GM10248 (cell line): ENCODE measurements at places on chromosomes 13 and 19.

DNA sequence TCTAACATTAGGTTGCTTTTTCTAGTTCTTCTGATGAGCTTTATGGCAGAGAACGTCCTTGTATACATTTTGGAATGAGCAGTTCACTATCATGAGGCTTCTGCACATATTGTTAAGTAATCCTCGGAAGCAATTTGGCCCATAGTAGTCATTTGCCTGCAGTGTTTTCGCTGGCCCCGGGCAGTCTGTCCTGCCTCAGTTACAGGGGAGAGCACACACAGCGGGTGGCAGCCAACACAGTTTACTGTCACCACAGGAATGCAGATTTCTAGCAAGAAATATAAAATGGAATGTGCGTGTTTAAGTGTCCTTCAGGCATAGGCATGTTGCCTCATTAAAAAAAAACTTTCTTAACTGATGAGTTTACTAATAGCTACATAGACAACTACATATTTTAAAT lies 71.5 kb upstream of the GJB6 start:
- DNase-seq, result no peak

DNA sequence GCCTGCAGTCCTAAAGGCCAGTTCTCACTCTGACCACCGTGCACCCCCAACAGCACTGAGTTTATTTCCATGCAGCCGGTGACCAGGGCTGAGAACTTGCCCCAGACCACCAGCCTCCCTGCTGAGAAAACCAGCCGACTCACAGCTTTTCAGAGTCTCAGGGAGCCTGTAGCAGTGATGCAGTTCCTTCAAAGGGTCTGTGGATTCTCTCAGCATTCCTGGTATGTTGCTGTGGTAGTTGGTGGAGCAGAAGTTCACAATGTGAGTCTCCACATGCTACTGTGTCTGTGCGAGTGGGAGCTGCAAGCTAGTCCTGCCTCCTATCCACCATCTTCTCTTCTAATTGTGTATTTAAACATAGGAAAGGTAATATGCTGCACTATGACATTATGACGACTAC lies 254.9 kb upstream of the KLF12 start:
- DNase-seq, result no peak

GRCh38 chr19:51460164-51460992 lies 2.1 kb upstream of the SIGLEC8 start:
- DNase-seq, result no peak

DNA sequence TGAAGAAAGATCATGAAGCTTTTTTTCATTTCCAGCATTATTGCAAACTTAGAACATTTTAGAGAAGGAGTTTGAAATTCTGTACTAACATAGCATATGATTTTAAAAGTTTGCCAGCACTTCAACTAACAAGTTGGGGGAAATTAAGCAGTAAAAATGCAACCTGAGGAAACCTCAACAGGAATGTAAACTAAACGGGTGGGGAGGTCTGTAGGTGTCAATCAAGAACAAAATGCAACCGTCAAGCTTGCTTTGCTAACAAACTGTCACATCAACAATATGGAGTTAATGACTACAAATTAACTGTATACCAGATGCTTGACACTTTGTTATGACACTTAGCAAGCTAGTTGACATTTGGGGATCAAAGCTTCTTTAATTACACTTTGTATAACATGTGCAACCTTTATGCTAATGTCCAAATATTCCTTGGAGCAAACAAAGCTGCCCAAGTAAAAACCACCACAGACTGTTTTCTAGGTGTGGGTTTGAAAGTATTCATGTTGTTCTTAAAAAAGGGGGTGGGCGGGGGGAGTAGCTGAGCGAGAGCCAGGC lies 52.1 kb downstream of the DACH1 start:
- no peak for DNase-seq

- peak; percentile 55 for DNase-seq
These were observed 500 bp downstream of the ZFP30 start for GRCh38 chr19:37654629-37655300.

GRCh38 chr13:46831588-46832194 lies 34.7 kb upstream of the ESD start:
- peak; percentile 17 for DNase-seq

DNA sequence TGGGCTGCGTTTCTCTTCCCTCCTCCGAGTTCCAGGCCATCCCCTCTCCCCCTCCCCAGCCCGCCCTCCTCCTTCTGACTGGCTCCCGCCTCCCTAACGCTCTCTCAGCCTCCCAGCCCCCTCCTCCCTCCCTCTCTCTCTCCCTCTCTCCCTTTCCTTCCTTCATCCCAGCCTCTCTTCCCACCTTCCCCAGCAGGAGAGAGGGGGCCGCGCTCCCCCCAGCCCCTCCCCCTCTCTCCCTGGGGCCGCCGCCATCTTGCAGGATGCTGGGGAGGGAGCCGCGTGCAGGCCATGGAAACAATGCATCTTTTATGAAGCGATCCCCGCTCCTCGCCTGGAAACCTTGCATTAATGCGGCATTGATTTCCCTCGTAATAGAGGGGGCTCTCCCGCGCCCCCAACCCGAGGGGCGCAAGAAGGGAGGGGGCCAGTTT lies 42.6 kb upstream of the ADGRL1 start:
- DNase-seq, result peak; percentile 45

DNA sequence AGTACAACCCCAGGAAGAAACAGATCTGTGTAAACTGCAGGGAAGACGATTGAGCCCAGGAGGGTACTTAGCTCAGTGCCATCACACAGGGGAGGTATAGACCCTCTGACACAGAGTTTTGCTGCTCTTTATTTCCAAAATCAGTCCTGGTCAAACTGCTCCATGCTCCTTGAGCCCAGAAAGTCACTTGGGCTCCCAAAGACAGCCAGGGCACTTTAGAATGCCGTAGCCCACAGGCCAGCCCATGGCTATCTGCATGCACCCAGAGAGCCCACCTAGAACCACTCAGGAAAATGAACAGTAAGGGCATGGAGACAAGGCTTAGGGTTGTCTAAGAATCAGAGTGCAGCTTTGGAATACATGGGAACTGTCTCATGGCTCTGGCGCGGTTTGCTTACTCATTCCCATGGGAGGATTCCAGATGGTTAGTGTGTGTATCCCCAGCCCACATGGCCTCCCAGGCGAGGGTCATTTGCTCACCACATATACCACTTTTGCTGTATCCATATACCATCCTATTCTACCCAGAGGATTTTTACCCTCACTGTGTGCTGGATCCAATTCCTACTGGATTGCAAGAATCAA lies 14.7 kb upstream of the PDCD5 start:
- DNase-seq, result no peak

DNA sequence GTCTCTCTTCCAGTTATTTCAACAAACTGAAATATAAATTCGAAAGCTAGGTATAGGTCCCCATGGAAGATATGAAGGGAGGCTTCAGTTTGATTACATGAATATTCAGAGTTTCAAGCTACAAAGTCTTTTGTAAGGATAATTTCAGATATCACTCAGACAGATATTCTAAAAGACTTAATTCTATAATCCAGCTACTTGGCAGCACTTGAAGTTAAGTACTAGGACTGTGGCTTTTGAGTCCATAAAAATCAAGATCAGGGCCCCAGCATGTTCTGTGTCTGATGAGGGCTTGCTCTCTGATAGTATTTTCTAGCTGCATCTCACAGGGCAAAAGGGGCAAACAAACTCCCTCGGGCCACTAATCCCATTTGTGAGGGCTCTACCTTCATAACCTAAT lies 160.6 kb upstream of the IRS2 start:
- no peak for DNase-seq

- DNase-seq, result no peak
These were observed 22.9 kb upstream of the ZFP82 start for GRCh38 chr19:36441339-36441738.

DNA sequence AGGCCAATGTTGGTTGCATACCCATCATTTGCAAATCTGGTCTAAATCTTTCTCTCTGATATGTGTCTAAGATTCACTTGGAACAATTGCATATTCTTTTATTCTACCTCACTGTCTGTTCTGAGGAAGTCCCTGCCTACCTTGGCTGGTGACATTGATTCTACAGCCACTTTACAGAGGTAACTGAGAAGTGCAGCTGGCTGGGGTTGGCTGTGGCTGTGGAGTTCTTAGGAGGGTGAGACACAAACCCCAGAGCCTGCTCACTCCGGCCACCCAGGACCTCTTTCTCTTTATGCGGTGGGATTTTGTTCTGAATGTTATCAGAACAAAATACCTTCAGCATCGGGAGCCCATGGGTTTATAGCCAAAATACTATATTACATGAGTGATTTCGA lies 54.5 kb upstream of the IRS2 start:
- DNase-seq, result no peak

GRCh38 chr13:29546662-29547061 lies 48.8 kb downstream of the SLC7A1 start:
- DNase-seq, result no peak

- no peak for DNase-seq
These were observed 934.6 kb downstream of the SLITRK1 start for GRCh38 chr13:82947683-82948082.

GRCh38 chr13:20699715-20700114 lies 3.8 kb upstream of the IL17D start:
- no peak for DNase-seq

- no peak for DNase-seq
These were observed 15.8 kb upstream of the UBE2S start for GRCh38 chr19:55423225-55424005.

DNA sequence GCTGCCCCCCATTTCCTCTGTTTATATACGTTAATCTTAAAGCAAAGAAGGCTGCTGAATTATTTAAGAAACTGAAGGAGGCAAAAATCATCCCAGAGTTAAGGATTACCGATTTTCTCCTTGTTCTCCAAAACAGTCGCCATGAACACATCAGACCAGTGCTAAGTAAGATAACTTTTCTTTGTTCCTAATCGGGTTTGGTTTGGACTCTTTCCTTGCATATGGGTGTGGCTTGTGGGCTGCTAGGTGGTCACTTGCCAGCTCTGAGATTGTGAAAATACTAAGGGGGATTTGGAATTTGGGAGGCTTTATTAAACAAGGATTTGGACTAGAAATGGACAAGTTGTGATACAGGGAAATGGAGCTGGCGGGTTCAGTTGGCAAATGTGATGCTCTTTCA lies 212.1 kb downstream of the OXGR1 start:
- DNase-seq, result no peak

DNA sequence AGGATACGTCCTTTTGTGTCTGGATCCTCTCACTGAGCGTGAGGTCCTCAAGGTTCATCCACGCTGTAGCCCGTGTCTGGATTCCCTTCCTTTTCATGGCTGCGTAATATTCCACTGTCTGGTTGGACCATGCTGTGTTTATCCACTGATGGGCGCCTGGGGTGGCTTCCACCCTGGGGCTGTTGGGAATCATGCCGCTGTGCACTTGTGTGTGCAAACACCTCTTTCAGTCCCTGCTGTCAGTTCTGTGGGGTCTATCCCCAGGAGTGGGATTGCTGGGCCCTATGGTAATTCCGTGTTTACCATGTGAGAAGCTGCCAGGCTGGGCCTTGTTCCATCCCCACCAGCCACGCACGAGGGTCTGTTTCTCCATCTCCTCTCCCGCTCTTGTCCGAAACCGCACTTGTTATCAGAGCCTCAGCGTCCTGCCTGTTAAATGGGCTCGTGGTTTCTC lies 98.6 kb downstream of the GADD45B start:
- no peak for DNase-seq

GRCh38 chr13:60412909-60413616 lies 16.0 kb downstream of the TDRD3 start:
- DNase-seq, result no peak

DNA sequence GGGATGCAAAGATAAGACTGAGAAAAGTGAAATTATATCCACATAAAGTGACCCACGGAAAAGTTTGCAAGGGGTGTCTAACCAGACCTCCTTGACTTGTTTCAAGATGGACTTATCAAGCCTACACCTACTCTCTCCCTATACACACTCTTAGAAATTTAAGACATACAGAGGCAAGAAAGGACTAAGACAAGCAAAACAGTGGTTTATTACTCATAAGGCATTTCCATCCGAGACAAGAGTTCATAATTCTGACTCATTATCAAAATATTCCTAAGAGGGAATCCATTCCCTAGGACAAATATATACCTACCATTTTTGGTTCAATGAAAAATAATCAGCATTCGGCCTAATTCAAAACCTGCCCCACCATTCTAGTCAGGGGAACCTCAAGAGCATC lies 232.6 kb upstream of the GPC6 start:
- DNase-seq, result no peak

DNA sequence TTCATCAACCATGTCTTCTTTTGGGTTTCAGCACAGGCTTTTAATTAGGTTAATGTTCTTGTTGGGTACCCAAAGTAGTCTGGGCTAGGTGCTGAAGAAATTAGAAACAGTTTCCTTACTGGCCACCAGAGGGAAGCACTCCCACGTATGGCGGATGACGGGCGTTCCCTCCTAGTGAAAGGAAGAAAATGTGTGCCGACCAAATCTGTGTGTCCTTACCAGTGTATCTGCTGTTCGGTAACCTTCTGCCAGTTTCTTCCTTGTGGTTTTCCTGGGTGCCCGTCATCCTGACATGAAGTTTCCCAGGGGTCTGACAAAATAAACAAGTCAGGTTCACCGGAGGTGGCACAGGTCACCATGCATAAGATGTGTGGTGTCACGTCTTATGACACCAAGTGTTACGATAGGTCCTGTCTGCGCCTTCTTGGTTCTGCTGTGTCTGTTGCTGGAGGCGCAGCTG lies 6.0 kb upstream of the WDR88 start:
- peak; percentile 81 for DNase-seq

DNA sequence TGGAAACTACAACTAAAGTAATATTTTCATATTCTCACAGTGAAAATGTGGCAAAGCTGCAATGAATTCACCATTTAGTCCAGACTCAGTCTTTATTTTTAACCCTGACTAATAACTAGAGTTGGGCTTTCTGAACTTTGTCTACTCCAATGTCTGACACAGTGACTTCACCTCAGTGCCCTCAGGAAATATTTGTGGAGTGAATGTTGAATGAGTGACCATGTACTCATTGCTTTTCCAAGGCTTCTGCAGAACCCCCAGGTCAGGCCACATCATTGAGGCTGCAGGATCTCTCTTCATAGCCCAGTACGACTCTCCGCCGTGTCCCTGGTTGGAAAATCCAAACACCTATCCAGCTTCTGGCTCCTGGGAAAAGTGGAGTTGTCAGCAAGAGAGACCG lies 1.8 kb downstream of the ZNF175 start:
- no peak for DNase-seq

- no peak for DNase-seq
These were observed 67.7 kb upstream of the ABCC4 start for GRCh38 chr13:95368998-95369397.
